AG08395 (cell line): ENCODE measurements at places on chromosomes 4 and X.

- DNase-seq = peak; percentile 17
Observed at GRCh38 chr4:113604955-113605354, 156.6 kb downstream of the CAMK2D start.

GRCh38 chrX:129600981-129601424, 53.8 kb downstream of the APLN start:
- peak; percentile 46 for DNase-seq

- no peak for DNase-seq
Observed at GRCh38 chr4:36088542-36088941, 155.8 kb downstream of the ARAP2 start.

DNA sequence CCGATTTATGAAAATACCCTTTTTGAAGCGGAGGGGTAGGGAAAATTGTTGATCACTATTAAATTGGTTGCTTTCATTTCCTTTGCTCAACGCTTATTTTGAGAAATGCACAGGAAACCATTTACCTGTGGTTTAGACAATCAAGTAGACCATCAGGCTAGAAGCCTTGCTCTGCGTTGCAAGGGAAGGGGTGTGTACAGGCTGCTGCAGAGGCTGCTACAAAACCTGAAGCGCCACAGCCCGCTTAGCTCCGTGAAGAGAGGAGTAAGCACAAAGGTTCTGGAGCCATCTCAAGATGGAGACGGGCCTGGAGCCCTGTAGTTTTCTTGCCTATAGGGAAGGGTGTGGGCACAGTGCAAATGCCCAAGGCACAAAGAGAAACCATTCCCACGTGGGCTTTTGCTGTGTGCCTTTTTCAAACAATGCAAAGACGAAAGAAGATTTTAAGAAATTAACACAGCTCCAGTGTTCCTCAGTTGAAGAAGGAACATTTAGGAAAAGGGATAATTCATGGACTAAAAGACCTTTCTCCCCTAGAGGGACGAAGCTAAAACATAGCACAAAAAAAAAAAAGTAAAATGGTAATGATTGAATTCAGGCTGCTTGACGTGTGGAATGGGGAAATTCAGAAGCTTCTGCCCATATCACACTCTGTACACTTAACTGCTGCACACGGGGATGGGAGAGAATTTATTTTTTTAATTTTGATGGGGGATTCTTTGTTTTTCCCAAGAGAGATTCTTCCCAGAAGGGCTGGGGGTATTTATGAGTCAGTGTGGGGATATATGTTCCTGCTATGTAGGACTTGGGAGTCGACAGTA, 3.5 kb downstream of the TMSB4X start:
- no peak for DNase-seq

GRCh38 chr4:79682801-79683530, 274.9 kb upstream of the GK2 start:
- DNase-seq = no peak

- DNase-seq = no peak
Observed at GRCh38 chr4:61298178-61298740, 98.1 kb downstream of the ADGRL3 start.

DNA sequence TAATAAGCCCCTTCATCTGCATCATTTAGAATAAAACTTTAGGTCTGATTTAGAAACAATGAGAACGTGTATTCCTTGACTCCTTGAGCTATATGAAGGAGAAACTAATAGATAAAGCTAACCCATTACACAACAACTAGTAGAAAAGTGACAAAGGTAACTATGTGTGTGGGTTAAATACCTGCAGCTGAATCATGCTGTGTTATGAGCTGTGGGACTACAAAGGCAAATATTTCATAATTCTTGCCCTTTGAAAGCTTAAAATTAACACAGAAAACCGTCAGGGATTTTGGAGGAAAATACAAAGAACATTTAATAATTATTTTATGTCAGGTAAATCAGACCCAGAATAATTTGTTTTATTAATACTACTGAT, 898 bp upstream of the NDP start:
- no peak for DNase-seq

GRCh38 chr4:123244137-123244536, 152.5 kb upstream of the SPRY1 start:
- DNase-seq = peak; percentile 25

GRCh38 chr4:95439071-95439470, 109.7 kb downstream of the UNC5C start:
- no peak for DNase-seq

DNA sequence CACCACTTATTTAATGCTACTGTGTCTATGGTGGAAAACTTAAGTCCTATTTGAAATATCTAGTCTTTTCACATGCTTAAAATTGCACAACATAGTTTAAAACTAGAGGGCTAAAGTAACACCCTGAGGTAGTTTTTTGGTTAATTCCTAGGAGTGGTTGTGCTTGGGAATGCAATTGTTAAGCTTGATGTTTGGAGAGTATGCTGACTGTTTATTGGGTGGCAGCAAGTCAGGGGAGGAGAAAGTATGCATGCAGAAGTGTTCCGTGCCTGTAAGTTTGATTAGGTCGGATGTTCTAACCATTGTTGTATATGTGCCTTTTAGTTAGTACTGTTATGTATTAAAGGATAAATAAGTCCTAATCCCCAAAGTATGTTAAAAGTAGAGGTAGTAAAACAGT, 40.5 kb downstream of the CXCL8 start:
- no peak for DNase-seq

DNA sequence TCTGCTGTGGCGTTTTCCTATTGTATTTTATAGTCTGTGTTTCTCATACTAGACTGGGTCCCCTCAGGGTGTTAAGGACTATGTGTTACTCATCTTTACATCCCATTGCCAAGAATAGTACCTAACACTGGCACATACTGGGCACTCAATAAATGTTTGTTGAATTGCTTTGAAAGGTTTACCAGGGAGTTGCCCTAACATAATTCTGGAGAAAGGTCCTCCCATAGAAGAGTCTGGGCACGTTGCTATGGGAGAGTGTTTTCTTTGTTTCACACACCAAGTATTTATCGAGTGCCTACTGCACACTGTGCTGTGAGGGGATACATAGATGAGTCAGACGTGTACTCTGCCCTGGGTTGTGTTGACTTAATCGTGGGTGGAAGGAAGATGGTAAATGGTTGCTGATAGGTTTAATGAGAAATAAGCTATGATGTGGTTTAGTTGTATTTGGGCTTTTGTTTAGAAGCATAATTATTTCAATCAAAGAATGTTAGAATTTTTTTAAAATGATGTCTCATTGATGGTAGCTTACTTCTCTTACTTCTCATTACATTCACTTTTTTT, 42.9 kb downstream of the AFF1 start:
- peak; percentile 28 for DNase-seq

GRCh38 chr4:158535130-158535614, 13.5 kb downstream of the RXFP1 start:
- DNase-seq = peak; percentile 21

DNA sequence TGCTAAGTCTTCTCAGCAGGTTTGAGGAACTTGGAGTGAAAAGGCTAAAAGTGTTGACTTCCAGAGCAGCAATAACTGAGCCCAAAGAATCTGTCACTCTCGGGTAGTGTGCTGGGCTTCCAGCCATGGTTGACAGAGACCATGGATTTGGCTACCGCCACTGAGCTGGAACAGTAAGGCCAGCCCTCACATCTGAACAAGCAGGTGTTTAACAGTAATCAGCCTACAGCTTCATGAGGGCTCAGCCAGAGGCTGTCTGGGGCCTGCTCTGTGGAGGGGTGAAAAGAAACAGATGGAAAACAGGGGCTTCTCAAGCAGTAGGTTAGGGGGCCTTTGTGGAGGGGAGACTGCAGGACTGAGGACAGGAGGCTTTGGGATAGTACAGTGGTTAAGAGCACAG, 14.9 kb downstream of the RASL11B start:
- DNase-seq = no peak

- no peak for DNase-seq
Observed at GRCh38 chrX:128769495-128769894, 717.3 kb upstream of the ACTRT1 start.

DNA sequence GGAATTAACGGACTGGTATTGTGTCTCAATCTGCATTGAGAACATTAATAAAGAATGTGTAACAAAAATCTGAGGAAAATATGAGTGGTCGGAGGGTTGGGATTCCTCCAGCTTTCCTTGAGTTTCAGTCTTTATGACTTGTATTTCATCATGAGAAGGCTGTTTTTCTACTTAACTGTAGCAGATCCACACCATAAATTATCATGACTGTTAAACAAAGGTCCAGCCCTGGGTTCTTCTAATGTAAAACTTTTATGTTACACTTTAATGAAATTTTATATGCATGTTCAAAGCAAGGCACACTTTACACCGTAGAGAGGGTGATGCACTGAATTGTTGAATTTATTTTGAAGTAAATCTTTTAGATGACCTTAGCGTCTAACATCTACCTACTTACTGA, 7.0 kb downstream of the AFF2 start:
- no peak for DNase-seq

- no peak for DNase-seq
Observed at GRCh38 chr4:110821186-110821585, 198.3 kb upstream of the PITX2 start.

DNA sequence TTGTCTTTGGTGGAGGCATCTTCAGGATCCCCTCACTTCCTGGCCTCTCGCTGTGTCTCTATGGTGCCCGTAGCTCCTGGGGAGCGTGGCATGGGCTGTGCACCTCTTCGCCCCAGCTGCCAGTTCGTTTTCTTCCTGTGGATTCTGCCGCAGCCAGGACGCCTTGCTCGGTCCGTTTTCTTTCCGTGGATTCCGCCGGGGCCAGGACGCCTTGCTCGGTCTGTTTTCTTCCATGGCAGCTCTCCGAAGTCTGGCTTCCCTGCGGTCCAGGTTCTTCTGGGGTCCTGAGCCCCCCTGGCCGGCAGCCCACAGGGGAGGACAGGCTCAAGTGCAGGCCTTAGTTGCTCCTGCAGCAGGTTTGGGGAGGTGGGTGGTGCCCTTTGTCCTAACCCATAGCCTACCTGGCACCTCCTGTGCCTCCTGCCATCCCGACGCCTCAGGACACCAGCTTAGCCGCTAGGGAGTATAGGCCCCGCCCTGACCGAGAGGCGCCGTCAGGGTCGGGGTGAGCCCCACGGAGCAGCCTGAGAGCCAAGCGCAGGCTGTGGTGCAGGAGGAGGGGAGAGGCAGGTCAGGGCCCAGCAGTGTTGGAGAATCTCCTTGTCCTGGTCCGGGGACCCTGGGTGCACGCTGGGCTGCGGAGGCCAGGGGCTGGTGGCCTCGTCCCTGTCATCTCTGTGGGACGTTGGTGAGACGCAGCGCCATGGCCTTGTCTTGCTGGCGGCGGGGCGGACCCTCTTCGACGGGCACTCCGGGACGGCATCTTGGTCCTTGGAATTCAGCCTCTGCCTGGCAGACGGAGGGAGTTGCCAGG, 27.1 kb downstream of the UVSSA start:
- no peak for DNase-seq

- no peak for DNase-seq
Observed at GRCh38 chr4:122044501-122044900, 92.6 kb upstream of the TRPC3 start.

- DNase-seq = no peak
Observed at GRCh38 chr4:5232549-5232948, 181.3 kb downstream of the STK32B start.

- no peak for DNase-seq
Observed at GRCh38 chr4:148283665-148284064, 158.5 kb downstream of the NR3C2 start.
